ENCODE measurements at places on chromosomes 3 and 15. TPM values are rescaled to one million over a fixed set of nuclear protein-coding genes. Genes with fewer than 3 reads are reported as not detected.

DNA sequence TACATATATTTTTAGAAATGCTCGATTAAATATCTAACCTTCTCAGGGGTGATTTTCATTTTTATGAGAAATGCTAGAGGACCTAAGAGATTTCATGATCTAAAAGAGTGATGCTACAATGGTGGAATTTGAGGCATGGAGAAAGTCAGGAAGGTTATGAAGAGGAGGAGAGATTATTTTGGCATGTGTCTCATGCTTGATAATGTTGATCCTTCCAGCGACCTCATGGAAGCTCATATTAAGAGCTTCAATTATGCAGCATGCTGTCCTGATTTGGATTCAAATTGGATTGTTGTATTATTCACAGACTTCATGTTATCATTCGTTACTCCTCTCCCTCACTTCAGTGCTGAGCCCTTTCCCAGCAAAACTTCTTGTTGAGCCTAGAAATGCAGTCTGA is 112.5 kb downstream of the RAP2B start:
- no peak for DNase-seq

DNA sequence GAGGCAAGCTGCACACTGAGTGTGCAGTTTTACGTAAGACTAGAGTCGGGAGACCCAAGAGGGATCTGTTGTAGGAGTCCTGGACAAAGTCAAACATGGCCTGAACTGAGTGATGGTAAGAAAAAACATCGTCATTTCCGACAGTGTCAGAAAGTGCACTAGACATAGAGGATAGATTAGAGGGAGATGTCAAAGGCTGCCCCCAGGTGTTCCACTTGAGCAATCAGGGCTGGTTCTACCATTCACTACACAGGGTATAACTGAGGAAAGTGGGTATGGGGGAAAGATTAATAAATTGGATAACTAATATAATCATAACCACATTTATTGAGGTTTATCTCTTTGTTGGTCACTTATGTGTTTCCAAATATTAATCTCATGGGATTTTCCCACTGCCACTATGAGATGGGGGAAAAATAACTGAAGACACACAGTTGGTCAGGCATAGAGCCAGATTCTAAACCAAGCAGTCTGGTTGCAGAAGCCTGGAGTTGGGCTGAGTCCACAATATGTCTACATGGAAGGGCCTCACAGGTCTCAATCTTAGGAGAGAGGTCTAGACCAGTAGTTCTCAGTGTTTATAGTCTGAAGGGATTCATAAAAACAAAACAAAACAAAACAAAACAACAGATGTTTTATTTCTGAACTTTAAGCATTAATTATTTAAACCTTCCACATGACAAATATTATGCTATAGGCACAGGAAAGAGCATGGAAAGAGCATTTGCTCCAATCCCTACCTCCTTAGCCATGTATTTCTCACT is 766.5 kb downstream of the NTRK3 start:
- no peak for DNase-seq

DNA sequence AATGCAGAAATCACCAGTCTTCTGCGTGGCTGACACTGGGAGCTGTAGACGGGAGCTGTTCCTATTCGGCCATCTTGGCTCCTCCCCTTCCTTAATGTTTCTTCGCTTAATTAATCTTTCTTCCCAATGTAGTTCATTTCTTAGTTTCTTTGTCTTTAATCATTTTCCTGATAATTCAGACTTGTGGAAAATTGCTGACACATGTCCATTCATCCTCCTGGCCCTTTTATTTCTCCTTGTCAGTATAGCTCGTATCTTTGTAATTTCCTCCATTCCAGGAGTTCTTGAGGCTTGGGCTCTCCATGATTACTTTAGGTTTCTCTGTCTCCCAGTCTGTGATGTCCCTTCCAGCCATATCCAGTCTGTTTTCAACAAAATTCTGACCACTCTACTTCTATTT is 98.7 kb downstream of the UBE2E2 start:
- no peak for DNase-seq

The TRIP4 gene
- 50.6 TPM for polyA plus RNA-seq

Data from thymus (tissue), 14 donors.